ENCODE measurements at places on chromosomes 3 and 15.

GRCh38 chr3:104977719-104978118 is 389.0 kb upstream of the ALCAM start:
- no peak overlapping the region for H3K4me3 ChIP-seq
- H3K27me3 ChIP-seq = no peaks in the 10 kb centered on the region
- no peak overlapping the region for H3K27ac ChIP-seq
- no peaks in the 10 kb centered on the region for H3K36me3 ChIP-seq
- H3K4me1 ChIP-seq = no peaks in the 10 kb centered on the region

GRCh38 chr3:50168791-50169190 is 13.7 kb downstream of the SEMA3F start:
- H3K4me1 ChIP-seq = peaks cover 46% of the 10 kb centered on the region
- no peak overlapping the region for H3K27ac ChIP-seq
- H3K27me3 ChIP-seq = no peaks in the 10 kb centered on the region
- H3K4me3 ChIP-seq = no peak overlapping the region
- no peak for DNase-seq
- H3K36me3 ChIP-seq = no peaks in the 10 kb centered on the region

DNA sequence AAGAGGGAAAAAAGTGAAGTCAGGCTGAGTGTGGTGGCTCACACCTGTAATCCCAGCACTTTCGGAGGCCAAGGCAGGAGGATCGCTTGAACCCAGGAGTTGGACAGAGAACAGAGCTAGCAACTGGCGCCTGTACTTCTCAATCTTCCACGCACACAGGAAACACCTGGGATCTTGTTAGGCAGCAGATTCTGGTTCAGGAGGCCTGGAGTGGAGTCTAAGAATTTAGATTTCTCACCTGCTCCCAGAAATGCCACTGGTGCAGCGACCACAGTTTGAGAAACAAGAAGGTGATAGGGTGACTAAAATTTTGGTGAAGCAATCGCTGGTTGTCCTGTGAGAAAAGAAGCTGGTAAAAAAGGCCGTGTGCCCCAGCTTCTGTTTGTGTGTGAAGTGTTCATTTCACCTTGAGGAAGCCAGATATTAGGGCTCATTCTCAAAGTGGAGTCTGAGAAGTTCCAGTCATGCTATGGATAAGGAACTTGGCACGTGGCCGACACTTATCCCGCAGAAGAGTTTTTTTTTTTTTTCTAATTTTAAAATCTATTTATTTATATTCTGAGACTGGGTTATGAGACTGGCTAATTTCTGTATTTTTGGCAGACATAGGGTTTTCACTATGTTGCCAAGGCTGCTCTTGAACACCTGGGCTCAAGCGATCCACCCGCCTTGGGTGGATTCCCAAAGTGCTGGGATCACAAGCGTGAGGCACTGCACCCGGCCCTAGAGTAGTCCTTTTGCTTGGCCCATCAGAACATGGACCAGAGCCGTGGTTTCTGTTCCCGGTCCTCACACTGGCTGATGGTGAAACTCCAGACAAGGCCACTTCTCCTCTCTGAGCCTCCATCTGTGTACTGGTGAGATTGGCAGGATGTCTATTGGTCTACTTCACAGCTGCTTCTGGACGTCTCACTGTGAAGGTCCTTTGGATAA is 324.6 kb upstream of the PROK2 start:
- no peak overlapping the region for H3K4me3 ChIP-seq
- DNase-seq = no peak
- no peaks in the 10 kb centered on the region for H3K4me1 ChIP-seq
- 0 out of 2 replicates have a peak, but pooled peaks cover 11% of the 10 kb centered on the region for H3K27me3 ChIP-seq

DNA sequence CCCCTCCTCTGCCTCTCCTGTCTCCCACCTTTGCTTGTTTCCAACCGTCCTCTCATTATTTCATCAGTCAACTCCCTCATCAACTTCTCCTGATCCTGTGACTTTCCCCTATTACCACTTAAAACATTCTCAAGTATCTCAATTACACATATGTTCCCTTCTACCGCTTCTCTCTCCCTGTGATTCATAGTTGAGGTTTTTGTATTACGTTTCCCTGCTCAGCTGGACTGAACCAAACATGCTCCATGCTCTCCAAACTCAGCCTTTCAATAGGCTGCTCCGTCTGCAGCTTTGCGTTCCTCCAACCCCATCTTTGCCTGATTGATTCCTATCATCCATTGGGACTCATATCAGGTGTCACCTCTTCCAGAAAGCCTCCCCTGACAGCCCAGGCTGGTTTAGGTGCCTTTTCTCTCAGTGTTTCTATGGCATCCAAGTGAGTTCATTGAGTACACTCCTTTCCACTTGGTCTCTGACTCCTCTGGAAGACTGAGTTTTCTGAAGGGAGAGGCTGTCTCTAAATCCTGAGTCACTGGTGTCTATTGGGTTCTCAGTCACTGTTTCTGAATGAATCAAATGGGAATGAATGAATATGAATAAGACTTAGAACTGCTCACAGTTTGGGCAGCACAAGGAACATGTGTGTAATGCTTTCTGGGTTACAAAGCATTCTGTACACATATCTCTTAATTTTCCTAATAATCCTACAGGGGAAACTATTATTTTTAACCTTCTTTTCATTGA is 56.4 kb downstream of the PLD1 start:
- DNase-seq = no peak
- H3K36me3 ChIP-seq = no peaks in the 10 kb centered on the region
- H3K27me3 ChIP-seq = peaks cover 17% of the 10 kb centered on the region
- no peak overlapping the region for H3K4me3 ChIP-seq

GRCh38 chr3:123352134-123352554 is 96.7 kb downstream of the ADCY5 start:
- H3K36me3 ChIP-seq = no peaks in the 10 kb centered on the region
- 0 out of 2 replicates have a peak, but pooled peaks cover 4% of the 10 kb centered on the region for H3K4me1 ChIP-seq
- no peak overlapping the region for H3K4me3 ChIP-seq
- no peak overlapping the region for H3K27ac ChIP-seq
- peaks cover 9% of the 10 kb centered on the region for H3K27me3 ChIP-seq

DNA sequence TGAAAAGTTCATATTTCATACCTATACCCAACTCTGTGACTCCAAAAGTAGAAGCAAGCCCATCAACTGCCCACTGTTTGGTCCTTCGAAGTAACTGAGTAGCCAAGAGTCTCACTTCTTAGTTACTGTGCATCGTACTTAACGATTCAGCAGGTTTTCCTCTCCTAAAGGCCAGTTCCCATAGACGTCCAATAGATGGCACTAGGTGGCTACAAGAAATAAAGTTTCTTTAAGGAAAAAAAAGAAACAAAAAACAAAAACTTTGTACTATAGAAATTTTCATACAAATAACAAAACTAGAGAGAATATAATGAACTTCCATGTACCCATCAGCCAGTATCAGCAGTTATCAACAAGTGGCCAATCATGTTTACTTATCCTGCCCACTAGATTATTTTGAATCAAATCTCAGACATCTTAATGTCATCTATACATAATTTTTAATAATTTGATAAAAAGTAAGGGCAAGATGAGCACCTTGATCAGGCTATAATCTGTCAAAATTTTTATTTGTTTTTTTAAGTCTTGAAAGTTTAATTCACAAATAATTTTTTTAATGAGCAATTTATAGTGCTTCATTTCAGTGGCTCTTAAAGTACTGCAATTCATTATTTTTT is 63.8 kb upstream of the ACP3 start:
- no peaks in the 10 kb centered on the region for H3K4me1 ChIP-seq
- DNase-seq = peak; percentile 56
- no peaks in the 10 kb centered on the region for H3K36me3 ChIP-seq
- no peak overlapping the region for H3K4me3 ChIP-seq
- H3K27ac ChIP-seq = no peak overlapping the region
- H3K27me3 ChIP-seq = no peaks in the 10 kb centered on the region

- DNase-seq = no peak
- no peaks in the 10 kb centered on the region for H3K36me3 ChIP-seq
- H3K27me3 ChIP-seq = no peaks in the 10 kb centered on the region
- no peak overlapping the region for H3K4me3 ChIP-seq
These were observed 2.2 kb downstream of the TAGLN3 start for GRCh38 chr3:112000966-112001365.

GRCh38 chr3:74613060-74613459 is 1.4 kb downstream of the CNTN3 start:
- DNase-seq = no peak
- H3K27ac ChIP-seq = no peak overlapping the region
- no peaks in the 10 kb centered on the region for H3K36me3 ChIP-seq
- H3K4me1 ChIP-seq = no peaks in the 10 kb centered on the region

- H3K4me3 ChIP-seq = no peak overlapping the region
- no peaks in the 10 kb centered on the region for H3K4me1 ChIP-seq
- H3K36me3 ChIP-seq = no peaks in the 10 kb centered on the region
- H3K27ac ChIP-seq = no peak overlapping the region
These were observed 7.1 kb upstream of the SLC30A4 start for GRCh38 chr15:45529613-45530012.

GRCh38 chr3:41350441-41350840 is 151.1 kb downstream of the CTNNB1 start:
- H3K27ac ChIP-seq = no peak overlapping the region
- no peaks in the 10 kb centered on the region for H3K27me3 ChIP-seq
- no peak overlapping the region for H3K4me3 ChIP-seq
- no peaks in the 10 kb centered on the region for H3K36me3 ChIP-seq
- DNase-seq = no peak
- no peaks in the 10 kb centered on the region for H3K4me1 ChIP-seq

DNA sequence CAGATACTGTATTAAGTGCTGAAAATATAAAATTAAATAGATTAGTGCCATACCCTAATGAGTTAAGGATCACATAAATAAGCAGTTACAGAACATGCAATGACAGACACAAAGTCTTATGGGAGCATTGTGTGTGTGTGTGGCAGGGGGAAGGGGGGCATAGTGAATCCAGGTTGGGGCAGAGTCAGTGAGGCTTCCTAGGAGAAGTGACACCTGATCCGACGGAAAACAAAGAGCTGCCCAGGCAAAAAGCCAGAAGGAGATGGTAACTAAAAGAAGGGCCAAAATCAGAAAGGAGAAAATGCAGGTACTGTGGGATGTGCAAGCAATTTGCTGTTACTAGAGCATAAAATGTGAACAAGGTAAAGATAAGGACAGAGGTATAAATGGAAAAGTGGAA is 80.1 kb upstream of the CHRM5 start:
- no peak overlapping the region for H3K27ac ChIP-seq
- DNase-seq = no peak
- no peaks in the 10 kb centered on the region for H3K4me1 ChIP-seq

Data from HCT116 (cell line).